Activated T-cell treated with anti-CD3 and anti-CD28 coated beads, Interleukin-2, amount 50 U/mL, for 72 hours (primary cell): ENCODE measurements at places on chromosomes 12 and 14.
A peak's percentile ranks its signal among the peaks of the same experiment; 100 is the strongest.

DNA sequence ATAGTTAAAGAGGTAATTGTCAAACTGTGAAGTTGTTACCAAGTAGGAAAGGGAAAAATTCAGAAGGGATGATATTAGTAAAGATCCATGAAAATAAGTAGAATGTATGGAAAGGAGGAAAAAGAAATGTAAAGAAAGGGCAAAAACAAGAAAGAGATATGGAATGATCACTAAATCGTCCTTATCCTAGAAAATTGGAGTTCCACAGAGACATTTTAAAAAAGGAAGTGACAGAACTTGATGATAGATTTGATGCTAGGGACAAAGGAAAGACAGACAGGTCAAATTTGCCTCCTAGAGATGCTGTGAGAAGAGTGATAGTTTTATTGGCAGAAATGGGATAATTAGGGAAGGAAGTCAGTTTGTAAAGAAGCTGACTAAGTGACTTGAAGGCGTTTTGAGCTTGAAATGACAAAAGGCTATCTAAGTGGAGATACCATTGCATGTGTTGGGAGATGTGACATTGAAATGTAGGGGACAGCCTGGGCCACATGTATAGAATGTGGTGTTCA lies 20.6 kb downstream of the TTC8 start:
- no peak for DNase-seq
- no peaks in the 10 kb centered on the region for H3K36me3 ChIP-seq
- no peak overlapping the region for H3K4me3 ChIP-seq
- no peaks in the 10 kb centered on the region for H3K4me1 ChIP-seq
- H3K27me3 ChIP-seq, result no peaks in the 10 kb centered on the region
- no peak overlapping the region for H3K27ac ChIP-seq

GRCh38 chr14:23160924-23161522 lies 22.4 kb downstream of the SLC7A8 start:
- DNase-seq, result no peak
- no peak overlapping the region for H3K4me3 ChIP-seq
- no peaks in the 10 kb centered on the region for H3K36me3 ChIP-seq
- H3K27me3 ChIP-seq, result peaks cover 6% of the 10 kb centered on the region

- H3K36me3 ChIP-seq, result no peaks in the 10 kb centered on the region
- H3K4me1 ChIP-seq, result no peaks in the 10 kb centered on the region
- no peak overlapping the region for H3K27ac ChIP-seq
- peaks cover 32% of the 10 kb centered on the region for H3K27me3 ChIP-seq
Measured at GRCh38 chr14:72128629-72129028, 196.4 kb downstream of the RGS6 start.

DNA sequence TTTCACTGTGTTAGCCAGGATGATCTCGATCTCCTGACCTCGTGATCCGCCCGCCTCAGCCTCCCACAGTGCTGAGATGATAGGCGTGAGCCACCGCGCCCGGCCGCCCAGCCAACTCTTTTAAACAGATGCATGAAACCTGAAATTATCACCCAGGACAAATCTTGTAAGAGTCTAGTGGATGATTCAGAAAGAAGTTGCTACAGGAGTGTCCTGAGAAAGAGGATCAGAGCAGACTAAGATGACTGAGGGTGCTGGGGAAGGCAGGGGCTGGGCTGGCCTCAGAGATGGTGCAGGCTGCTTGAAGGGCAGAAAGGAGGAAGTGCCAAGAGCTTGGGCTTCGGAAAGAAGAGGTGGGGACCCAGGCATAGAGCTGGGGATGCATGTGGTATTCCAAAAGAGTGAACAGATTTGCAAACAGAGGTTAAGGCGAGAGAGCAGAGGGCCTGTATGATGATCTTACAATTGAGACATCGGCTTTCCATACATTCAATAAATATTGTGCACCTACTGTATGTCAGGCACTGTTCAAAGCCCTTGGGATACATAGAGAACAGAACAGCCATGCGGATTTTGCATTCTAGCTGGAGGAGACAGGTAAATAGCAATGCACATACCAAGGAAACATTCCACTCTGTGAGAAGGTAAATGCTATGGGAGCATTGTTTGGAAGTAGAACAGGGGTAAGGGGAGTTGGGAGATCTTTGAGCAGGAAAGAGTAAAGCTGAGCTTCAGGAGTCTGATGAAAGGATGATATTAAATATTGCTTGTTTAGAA lies 7.4 kb upstream of the CD9 start:
- no peak overlapping the region for H3K4me3 ChIP-seq
- peaks cover 28% of the 10 kb centered on the region for H3K27me3 ChIP-seq
- H3K4me1 ChIP-seq, result peaks cover 24% of the 10 kb centered on the region

DNA sequence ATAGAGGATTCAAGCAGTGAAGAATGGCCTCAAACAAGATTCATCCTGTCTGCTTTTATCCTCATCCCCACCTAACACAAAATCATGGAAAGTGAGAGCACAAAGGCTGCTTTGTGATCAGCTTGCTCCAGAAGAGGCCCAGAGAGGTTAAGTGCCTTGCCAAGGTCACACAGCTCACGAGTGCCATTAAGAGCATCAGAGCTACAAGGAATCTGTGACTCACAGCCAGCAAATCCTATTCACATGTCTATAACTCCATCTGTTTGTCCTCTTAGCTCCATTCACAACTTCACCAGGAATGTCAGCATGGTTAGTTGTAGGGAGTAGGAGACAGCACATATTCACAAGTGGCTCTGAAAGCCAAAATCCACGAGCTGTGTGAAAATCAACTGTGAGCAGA lies 79.8 kb downstream of the TTC9 start:
- no peaks in the 10 kb centered on the region for H3K4me1 ChIP-seq
- no peaks in the 10 kb centered on the region for H3K27me3 ChIP-seq
- DNase-seq, result no peak
- no peaks in the 10 kb centered on the region for H3K36me3 ChIP-seq

DNA sequence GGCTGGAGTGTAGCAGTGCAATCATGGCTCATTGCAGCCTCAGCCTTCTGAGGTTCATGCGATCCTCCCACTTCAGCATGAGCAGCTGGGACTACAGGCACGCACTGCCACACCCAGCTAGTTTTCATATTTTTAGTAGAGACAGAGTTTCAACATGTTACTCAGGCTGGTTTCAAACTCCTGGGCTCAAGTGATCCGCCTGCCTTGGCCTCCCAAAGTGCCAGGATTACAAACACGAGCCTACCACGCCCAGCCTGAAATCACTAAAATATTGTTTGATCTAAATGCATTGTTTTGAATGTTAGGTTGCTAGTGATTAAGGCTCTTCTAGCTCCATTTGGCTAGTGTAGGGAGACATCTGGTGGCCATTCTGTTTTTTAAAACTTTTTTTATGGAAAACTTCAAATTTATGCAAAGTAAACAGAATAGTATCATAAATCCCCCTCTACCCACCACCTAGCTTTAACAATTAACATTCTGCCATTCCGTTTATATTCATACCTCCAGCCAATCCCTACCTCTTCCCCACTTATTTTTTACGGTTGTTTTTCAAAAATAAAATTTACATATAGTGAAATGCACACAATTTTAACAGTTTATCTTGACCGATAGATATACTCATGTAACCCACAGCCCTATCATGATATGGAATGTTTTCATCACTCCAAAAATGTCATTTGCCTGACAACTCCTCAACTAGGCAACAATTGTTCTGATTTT lies 37.8 kb downstream of the MYO1H start:
- peaks cover 24% of the 10 kb centered on the region for H3K27me3 ChIP-seq
- no peak for DNase-seq
- H3K4me3 ChIP-seq, result no peak overlapping the region
- H3K27ac ChIP-seq, result no peak overlapping the region
- H3K4me1 ChIP-seq, result no peaks in the 10 kb centered on the region
- H3K36me3 ChIP-seq, result no peaks in the 10 kb centered on the region

DNA sequence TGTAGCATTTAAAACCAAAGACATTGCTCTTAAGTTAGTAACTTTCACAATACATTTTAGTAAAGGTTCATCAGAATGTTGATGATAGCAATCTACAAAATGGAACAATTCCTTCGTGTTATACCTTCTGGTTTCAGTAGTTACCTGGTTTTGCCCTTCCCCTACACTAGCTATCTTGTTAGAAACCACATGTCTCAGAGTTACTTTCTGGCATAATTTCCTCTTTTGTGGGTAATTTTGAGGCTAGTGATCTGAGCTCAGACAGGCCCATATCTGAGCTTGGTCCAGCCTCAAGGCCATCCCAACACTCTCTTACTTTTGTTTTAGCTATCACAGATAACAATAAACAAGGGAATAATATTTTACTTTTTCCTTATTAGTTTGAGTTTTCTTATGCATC lies 196.9 kb downstream of the KITLG start:
- no peak overlapping the region for H3K27ac ChIP-seq
- peaks cover 4% of the 10 kb centered on the region for H3K27me3 ChIP-seq
- DNase-seq, result no peak
- H3K4me1 ChIP-seq, result no peaks in the 10 kb centered on the region

- DNase-seq, result no peak
- H3K27ac ChIP-seq, result peak overlapping the region; percentile 57
- peaks cover 38% of the 10 kb centered on the region for H3K4me1 ChIP-seq
- peaks cover 90% of the 10 kb centered on the region for H3K27me3 ChIP-seq
- H3K4me3 ChIP-seq, result peak overlapping the region; percentile 22
Measured at GRCh38 chr12:53951577-53952334, 2.9 kb upstream of the HOXC12 start.

DNA sequence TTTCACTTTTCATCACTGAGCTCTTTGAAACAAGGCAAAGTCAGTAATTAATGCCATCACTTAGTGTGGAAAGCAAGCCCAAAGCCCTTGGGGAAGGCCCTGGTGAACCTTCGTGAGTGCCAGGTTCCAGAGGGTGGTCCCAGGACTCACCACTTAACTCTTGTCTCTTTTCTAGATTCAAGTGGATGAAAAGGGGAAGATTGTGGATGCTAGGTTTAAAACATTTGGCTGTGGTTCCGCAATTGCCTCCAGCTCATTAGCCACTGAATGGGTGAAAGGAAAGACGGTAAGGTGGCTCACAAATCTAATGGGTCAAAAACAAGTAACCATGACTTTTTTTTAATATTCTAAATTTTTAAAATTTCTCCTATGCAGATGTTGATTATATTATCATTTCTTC lies 2.8 kb downstream of the ISCU start:
- H3K4me1 ChIP-seq, result peaks cover 64% of the 10 kb centered on the region
- DNase-seq, result no peak
- H3K36me3 ChIP-seq, result peaks cover 29% of the 10 kb centered on the region
- no peaks in the 10 kb centered on the region for H3K27me3 ChIP-seq
- no peak overlapping the region for H3K27ac ChIP-seq

DNA sequence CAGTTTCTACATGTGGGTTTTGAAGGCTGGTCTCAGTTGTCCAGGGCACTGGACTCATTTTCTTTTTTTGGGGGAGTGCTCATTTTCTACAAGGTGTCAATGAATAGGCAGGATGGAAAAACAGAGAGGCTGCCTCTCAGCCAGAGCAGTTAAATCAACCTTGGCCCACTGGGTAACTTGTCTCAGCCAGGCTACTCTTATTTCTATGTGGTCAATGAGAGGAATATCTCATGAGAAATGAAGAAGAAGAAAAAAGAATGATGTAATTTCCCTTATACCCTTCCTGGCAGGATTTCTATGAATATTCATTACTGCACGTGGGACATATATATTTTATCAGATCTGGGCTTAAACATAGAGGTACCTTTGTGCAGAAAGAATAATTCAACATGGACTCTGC lies 155.2 kb upstream of the E2F7 start:
- DNase-seq, result no peak
- no peaks in the 10 kb centered on the region for H3K4me1 ChIP-seq
- no peak overlapping the region for H3K4me3 ChIP-seq
- no peak overlapping the region for H3K27ac ChIP-seq
- no peaks in the 10 kb centered on the region for H3K36me3 ChIP-seq
- no peaks in the 10 kb centered on the region for H3K27me3 ChIP-seq

DNA sequence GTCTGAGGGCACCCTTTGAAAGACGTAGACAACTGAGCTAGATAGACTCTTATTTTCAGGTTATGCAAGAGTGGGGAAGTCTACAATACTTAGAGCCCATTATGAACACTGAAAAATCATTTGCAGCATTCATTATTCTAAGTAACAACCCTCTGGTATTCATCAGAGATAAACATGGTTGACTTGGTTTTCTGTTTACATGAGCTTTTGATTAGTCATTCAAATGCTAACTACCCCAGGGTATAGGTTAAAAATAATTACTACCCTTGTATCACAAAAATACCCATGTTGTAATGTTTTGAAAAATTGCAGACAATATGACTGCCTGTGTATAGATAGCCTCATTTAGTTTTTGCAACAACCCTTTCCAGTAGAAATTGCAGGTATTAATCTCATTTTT lies 78.5 kb downstream of the PPFIBP1 start:
- H3K4me3 ChIP-seq, result no peak overlapping the region
- no peaks in the 10 kb centered on the region for H3K4me1 ChIP-seq
- H3K27ac ChIP-seq, result no peak overlapping the region
- H3K27me3 ChIP-seq, result no peaks in the 10 kb centered on the region
- DNase-seq, result no peak
- peaks cover 3% of the 10 kb centered on the region for H3K36me3 ChIP-seq
